ENCODE measurements at places on chromosomes 16 and 17.

DNA sequence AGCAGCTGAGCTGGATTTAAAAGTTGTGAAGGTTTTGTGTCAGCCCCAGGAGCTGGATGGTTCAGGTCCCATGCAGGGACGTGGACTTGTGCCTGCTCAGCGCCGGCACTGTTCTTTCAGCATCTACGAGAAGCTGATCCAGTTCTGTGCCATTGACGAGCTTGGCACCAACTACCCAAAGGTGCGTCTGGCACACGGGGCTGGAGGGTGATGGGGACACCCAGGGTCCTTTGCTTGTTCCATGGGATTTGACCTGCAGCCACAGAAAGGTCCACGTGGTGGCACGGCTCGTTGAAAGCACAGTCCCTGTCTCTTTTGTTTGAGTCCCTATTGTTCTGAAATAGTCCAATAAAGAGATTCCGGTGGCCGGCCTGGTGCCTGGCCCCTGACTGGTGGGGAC lies 18.1 kb upstream of the ITGB4 start:
- no peak for DNase-seq

DNA sequence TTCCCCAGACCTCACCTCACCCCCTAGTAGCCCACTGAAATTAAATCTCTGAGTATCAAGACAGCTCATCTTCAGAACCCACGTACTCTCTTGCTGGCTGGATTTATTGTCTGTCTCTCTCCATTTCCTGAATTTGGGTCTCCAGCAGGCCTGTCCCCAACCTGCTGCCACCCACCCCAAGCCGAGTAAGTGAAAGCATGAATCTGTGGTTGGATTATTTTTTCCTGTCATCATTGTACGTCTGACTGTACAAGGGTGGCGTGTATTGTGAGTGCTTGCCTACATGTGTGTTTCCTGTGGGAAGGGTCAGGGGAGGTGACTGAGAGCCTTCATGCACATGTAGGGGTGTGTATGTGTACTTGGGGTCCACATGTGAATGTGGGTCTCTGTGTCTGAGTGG lies 5.4 kb downstream of the TNP2 start:
- DNase-seq = no peak

DNA sequence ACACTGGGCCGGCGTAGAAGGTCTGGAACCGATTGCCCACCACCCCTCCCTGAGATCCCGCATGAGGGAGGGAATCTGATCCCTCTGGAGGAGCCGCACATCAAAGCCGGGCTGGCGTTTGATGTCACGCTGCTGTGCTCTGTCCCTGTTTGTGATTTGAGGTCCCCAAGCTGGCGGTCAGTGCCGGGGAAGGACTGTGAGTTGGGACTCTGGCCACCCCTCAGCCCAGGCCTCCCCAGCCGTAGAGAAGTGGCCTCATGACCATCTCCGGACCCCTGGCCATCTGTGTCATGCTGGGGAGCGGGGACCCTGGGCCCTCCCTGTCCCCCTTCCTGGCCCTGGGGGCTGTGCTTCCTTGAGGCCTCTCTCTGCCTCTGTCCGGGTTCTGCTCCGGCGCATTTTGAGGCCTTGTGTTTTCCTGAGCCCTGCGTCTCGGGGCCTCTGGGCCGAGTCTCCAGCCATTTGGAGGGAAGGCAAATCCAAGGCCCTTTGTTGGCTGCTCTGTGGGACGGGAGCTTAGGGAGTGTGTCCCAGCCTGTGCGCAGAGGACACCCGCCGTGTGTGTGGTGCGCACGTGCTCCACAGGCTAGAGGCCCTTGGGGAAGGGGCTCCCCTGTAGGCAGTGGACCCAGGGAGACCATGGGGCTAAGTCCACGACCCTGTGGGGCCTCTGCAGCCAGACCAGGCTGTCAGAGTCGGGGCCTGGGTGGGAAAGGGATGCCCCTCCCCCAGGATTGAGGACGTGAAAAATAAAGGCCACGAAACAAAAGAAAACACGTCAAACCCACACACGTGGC lies 15.1 kb downstream of the ASPSCR1 start:
- DNase-seq = no peak

- peak; percentile 75 for DNase-seq
These were observed 2.4 kb downstream of the KIAA0513 start for GRCh38 chr16:85029981-85030401.

DNA sequence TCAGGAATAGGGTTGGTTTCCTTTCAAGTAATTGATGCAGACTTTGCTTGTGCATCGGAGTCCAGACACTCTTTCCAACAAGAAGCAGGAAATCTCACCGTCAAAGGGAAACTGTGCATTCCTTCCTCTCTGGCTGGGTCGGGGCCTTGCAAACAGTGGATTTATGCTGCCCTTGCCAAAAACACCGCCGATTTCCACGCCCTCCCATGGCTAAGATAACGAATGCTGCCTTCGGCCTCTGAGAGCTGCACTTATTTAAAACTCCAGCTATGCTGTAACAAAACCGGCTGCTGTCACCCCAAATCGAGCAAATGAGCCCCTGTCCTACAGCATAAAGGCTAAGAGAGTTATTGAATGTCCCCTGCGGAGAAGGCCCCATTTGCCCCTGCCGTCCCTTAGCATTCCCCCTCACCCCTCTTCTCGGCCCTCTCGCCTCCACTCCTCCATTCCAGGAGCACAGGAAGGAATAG lies 275.5 kb upstream of the IRX5 start:
- DNase-seq = peak; percentile 22

- no peak for DNase-seq
These were observed 4.4 kb upstream of the HOXB13 start for GRCh38 chr17:48732688-48733629.
